ENCODE measurements at places on chromosomes 3 and 15.

DNA sequence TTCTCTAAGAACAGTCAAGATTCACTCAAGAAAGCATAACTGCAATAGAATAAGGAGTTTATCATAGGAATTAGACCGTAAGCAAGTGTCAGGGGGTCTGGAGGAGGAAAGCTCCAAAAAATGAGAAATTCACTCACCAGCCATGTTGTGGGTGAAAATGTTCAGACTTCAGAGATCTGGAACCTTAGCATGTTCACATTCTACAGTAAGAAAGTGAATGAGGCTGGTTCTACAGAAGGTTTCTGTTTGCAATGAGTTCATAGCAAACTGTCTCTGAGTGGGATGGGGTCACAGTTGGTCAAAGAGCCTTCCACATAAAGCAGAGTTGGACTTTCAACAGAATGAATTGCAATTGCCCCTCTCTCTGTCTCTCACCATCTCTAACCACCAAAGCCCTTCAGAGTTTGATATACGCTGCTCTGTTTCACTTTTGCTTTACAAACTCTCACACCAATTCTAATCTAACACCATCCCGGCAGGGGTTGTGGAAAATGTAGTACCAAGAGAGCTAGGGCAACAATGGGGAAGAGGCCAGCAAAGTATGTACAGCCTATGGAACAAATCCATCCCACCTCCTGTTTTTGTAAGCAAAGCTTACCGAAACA lies 581.8 kb upstream of the UBE2E2 start:
- DNase-seq, result no peak

GRCh38 chr3:187713504-187713903 lies 11.1 kb upstream of the RTP2 start:
- no peak for DNase-seq

GRCh38 chr3:14874784-14875183 lies 56.0 kb downstream of the FGD5 start:
- DNase-seq, result no peak

- no peak for DNase-seq
These were observed 49.3 kb upstream of the IGF2BP2 start for GRCh38 chr3:185874119-185874518.

GRCh38 chr3:128872282-128872681 lies 7.1 kb upstream of the ACAD9 start:
- no peak for DNase-seq

DNA sequence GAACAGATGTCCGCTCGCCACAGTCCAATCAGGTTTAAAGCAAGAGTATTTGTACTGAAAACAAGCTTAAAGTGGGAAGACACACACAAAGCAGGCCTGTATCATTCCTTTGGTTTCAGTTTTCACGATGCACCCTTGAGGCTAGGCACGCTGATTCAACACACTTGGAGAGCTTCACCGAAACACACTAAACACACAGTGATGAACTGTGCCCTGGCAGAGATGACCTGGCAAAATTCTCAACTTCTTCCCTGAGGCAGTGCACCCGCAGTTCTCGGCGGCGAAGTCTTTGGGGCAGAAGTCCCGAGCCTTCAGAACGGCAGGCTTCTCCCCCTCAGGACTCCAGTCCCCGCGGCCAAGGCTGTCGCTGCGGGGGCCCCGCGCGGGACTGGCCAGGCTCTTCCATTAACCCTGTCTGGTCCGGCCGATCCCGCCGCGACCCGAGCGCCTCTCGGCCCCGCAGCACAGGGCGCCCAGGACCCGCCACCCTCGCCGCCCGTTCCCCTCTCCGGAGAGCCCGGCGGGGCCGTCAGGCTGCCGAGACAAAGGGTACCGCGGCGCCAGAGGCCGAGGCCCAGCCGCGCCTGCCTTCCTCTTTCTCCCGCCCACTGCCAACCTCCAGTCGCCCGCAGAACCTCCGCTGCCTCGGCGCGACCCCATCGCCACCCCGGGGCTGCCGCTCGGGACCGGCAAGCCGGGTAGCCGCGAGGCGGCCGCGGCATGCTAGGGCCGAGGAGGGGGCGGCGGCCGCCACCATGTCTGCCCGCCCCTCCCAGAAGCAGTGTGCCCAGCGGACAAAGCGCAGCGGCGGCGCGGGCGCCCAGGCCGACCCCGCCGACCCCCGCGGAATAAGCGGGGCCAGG lies 792 bp downstream of the GABPB1 start:
- DNase-seq, result peak; percentile 21

All from NCI-H510A treated with DMSO at 0.1 percent for 48 hours (cell line).